ENCODE measurements at places on chromosomes 11 and 22. TPM values are rescaled to one million over a fixed set of nuclear protein-coding genes. Genes with fewer than 3 reads are reported as not detected.
A peak's percentile ranks its signal among the peaks of the same experiment; 100 is the strongest.

- no peak for DNase-seq
Observed at GRCh38 chr22:44906999-44907644, 102.7 kb downstream of the PHF21B start.

- DNase-seq = peak; percentile 83
Observed at GRCh38 chr11:86671531-86672006, 847 bp downstream of the ME3 start.

GRCh38 chr11:96960476-96960875, 570.7 kb downstream of the JRKL start:
- no peak for DNase-seq

The C2CD2L gene
- 20.3 TPM for total RNA-seq

- no peak for DNase-seq
Observed at GRCh38 chr11:12808519-12808918, 134.3 kb downstream of the TEAD1 start.

GRCh38 chr22:24957043-24957442, 4.5 kb downstream of the KIAA1671 start:
- no peak for DNase-seq

DNA sequence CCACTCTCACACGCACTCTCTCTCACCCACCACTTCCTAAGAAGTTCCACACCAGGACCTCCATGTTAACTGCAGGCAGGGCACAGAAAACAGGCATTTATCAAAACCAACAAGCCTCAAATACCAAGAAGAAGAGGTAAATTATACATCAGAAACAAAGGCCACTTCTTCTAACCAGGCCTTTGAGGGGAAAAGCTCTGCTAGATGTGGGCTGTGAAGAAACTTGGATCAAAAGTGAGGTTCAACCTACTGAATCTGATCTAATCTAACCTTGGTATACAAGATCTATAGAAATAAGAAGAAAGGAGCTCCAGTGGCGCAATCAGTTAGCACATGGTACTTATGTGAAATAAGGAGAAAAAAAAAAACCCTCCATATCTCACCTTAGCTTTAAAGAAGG, 91.9 kb downstream of the FAM168A start:
- no peak for DNase-seq

- DNase-seq = no peak
Observed at GRCh38 chr22:43131773-43132501, 11.3 kb downstream of the MCAT start.

DNA sequence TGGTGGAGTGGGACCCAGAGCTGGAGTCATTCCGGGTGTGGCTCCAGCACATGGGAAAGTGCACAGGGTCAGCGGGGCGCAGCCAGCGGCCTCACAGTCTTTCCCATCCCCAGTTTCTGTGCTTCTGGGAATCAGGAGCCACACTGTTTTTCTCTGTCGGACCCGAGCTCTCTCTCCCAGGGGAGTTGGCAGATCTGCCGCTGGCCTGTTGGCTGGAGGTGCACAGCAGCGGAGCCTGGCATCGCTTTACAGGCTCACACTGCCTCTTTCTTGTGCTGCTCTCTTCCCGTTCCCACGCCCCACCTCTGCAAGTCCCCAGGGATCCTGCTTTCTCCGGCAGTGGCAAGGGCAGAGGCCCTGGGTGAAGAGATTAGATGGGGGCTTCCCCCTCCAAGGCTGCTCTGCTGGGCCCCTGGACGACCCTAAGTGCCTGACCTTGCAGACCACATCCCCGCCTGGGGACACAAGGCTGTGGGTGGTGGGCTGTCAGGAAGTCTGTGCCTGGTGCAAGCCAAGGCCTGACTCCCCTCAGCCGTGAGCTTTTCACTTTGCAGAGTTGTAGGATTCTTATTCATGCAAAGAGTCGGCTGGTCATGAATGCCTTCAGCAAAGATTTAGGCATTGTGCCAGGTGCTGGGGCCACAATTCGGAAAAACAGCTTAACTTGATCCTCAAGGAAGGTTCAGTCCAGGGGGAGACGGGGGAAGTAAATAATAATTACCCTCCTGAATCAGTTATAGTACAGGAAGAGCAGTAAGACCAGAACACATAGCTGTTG, 116.3 kb downstream of the TIMP3 start:
- no peak for DNase-seq

DNA sequence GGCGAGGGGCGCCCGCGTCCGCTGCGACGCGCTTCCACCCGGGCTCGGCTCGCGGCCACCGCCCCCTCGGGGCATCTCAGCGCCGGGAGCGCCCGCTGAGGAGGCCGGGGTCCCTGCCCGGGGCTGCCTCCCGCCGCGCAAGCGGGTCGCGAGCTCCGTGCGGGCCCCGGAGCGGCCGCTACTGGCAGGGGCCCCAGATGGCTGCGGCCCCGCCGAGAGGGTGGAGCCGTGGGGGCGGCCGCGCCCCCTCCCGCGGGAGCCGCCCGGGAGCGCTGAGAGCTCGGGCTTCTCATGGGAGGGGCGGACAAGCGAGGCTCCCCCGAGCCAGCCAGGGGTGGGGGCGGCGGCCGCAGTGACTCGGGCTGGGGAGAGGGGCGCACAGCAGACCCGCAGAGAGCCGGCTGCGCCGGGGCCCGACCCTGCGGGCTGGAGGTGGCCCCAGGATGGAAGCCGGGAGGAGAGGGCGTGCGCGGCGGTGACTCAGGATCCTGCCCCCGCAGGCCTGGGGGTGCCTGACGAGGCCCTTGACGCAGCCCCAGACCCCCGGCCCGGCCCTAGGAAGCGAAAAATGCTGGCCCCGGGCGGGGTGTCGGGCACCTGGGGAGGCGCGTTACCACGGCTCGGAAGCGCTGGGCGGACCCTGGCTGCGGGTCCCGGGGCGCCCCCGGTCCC, 603 bp upstream of the ZFTA start:
- DNase-seq = peak; percentile 70

The SLC5A1 gene
- 1.3 TPM for total RNA-seq

DNA sequence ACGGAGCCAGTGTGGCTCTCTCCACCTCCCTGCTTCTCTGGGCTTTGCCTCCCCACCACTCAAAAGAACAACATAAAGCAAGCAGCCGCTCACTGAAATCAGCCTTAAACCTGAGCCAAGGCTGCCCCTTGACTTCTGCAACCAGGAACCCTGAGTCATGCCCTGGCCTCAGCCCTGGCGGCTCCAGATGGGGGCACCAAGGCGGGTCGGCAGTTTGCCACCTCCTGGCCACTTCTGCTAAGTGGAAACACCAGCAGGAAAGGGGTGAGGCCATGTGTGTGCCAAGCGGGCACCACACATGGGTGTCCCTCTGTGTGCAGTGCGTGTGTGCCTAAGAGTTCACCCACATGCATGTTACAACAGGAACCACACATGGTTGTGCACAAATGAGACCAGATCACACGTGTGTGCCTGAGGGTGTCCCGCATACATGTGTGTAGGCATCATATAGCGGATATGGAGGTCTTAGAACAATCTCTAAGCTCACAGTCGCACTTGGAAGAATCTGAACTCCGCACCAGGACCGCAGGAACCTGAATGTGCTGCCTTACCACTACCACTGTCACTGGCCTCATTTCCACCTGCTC, 221.2 kb downstream of the MN1 start:
- no peak for DNase-seq

DNA sequence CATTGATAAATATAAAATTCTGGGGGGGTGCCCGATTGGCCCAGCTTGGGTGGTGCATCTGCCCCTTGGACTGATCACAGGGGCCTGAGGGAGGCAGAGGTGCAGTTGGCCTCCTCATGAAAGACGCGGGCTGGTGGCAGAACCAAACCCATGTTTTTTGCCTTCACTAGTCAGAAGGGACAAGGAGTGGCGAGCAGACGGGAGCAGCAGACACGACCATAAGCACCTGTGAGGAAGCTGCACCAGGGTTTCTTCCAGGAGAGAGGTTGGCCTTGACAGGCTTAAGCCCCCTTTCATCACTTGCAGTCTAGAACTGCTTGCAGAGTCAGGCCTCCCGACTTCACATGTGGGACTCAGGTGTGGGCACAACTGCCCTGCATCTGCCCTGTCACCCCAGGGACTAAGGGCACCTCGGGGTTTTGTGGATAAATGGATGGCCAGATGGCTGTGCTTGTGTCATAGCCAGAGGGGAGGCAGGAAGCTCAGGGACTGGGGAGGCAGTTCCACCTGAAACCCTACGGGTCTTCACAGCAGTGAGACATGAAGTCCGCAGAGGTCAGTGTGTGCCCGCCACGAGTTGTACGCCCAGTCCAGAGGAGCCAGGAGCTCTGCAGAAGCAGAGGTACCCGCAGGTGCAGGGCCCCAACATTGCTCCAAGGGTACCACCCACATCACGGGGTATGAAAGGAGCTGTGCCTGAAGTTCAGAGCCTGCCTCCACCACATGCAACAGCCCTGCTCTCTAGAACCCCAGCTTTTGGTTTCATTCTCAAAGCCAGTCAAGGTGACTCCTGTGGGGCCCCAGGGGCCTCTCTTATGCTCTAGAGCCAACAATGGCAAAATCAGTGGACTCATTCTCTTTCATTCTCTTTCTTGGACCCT, 18.2 kb upstream of the SYT13 start:
- DNase-seq = no peak

DNA sequence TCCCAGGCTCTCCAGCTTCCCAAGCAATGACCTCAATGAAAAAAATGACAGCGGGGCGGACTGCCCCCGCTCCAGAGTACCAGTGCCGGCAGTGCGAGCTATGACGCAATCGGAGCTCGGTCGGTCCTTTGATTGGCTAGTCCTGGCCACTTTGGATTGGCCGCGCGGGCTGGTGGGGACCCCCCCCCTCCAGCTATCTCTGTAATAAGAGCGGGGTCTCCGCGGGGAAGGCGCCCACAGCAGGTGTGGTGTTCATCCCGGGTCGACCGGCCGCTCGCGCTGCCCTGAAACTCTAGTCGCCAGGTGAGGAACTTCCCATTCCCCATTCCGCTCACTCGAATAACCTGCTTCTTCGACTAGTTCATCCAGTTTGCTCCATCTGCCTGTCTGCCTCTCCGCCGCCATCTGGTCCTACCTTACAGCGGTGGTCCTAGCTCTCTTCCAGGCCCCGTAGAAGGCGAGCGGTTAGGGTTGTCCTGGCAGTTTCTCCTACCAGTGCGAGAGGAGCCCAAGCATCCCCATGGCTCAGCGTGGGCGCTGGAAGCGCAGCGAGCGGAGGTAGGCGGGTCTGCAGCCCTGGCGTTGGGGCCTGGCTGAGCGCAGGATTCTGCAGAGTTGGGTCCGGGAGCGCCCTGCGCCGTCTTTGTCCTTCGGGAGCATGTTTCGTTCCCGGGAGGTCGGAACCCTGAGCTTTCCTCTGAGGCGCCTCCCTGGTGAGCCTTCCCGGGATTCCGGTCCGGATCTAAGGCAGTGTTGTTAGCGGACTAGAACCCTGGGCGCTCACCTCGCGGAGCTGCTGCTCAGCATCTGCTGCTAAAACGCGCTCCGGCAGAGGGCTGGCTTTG, at the start of gene CALCB:
TSS of gene CALCB (plus strand) at position 233 of the 845 bp plus-strand sequence. CDS start 1,126 bp downstream, outside the sequence.
- no peak for DNase-seq

The INS gene
- not detected for total RNA-seq

The CLCF1 gene
- total RNA-seq = 4.0 TPM

DNA sequence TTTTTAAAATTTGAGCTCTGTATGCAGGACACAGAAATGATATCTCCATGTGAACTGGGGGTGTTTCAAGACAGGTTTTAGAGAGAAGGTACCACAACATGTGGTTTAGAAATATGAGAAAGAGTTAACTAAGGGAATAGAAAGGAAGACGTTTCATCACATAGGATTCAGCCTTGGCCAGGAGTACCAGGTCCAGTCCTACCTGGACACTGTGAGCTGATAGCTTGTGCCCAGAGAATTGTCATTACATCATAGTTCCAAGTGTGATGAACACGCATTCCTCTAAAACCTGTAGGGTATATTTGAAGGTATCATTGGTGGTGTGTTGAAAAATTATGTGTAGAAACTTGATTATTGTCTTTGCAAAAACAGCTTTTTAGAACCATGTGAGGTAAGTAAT, 1.8 kb downstream of the SLC22A9 start:
- no peak for DNase-seq

DNA sequence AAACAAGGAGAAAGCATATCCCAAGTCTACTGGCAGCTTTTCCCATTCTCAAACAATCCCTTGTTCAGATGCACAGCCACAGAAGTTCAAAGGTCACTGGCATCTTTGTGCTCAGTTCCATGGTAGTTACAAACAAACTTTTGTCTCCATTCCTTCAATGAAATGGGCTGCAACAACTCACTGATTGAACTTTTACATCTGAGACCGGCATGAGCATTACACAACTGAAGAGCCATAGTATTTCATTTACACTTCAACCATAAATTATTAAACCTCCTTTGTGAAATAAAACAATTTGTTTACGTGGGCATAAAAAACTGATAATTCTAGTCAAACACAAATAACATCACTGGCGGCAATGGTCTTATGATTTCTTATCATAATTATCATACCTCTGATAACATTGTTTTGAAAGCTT, 67.8 kb upstream of the ARHGAP32 start:
- no peak for DNase-seq

- no peak for DNase-seq
Observed at GRCh38 chr11:57752954-57753353, 1.3 kb upstream of the BTBD18 start.

DNA sequence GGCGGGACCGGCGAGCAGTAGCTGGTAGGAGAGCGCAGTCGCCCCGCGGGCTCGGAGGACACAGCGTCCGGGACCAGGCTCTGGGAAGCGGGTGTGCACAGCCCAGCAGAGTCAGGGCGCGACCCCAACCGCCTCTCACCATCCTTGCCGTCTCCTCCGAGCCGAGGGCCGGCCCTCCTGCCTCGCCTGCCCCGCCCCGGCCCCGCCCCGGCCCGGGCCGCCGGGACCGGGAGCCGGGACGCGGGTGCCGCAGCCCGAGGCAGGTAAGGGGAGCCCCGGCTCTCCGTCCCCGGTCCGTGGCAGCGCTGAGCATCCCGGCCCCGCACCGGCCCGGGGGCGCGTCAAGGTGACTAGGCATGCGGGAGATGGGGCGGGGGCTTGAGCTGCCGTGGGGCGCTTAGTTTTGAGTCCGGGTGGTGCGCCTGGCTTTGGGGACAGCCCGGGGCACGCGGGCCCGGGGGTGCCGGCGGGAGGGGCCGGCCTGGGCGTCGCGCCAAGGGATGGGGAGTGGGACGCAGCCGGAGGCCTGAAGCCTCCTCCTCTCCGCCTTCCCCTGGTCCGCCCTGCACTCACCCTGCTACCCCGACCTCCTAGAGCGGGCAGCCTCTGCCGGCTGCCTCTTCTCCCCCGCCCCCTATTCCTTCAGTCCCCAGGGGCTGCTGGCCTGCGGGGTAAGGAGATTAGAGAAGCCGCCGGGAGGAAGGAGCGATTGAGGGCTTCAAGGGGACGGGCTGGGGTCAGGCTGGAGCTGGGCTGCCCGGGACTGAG, at the start of gene ABCG4:
TSS of gene ABCG4 (plus strand) at position 35 of the 768 bp plus-strand sequence. CDS start 914 bp downstream, outside the sequence.
- peak; percentile 64 for DNase-seq

The DKK3 gene
- total RNA-seq = 217 TPM

The NPAS4 gene
- not detected for total RNA-seq

GRCh38 chr22:39939830-39940229, 20.4 kb upstream of the TMA7B start:
- no peak for DNase-seq

DNA sequence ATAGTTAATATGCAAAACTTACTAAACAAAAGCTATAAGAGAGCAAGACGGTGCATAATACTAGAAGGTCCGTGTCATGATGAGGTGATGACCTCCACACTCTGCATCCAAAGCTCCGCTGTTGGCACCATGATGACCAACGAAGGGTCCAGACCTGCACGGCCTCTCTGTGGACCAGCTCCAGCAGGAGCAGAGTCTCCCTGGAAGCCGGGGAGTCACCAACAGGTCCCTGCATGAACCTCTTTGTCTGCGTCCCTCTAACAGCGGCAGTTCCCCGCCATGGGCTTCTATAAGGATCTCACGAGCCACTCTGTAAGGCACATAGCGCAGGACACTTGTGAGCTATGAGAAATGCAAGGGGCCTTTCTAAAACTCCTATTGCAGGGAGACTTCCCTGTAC, 517.3 kb downstream of the BRD1 start:
- DNase-seq = no peak

- no peak for DNase-seq
Observed at GRCh38 chr11:134554861-134555260, 142.8 kb upstream of the B3GAT1 start.

The OR9G4 gene
- not detected for total RNA-seq

The OR51B2 gene
- total RNA-seq = not detected

All from upper lobe of right lung (tissue), 1 donor.